ENCODE measurements at places on chromosomes 11 and 22.

DNA sequence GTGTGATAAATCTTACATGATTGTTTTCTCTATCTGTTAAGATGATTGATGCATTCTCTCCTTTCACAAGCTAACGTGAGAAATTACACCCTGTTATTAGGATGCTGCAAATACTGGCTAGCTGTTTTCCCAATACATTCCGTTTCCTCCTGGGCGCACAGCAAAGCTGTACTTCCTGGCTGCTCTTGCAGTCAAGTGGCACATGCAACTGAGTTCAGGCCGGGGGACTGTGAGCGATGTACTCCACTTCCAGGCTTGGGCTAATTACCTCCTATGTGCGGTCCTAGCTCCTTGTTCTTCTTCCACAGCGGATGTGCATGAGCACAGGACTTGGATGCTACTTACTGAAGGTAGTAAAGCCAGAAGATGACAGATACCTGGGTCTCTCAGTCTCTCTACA lies 234.9 kb upstream of the SESN3 start:
- DNase-seq, result no peak

GRCh38 chr11:47532597-47533213 lies 20.2 kb downstream of the CELF1 start:
- DNase-seq, result no peak

GRCh38 chr11:59706518-59707285 lies 6.9 kb downstream of the OR10V1 start:
- DNase-seq, result no peak

DNA sequence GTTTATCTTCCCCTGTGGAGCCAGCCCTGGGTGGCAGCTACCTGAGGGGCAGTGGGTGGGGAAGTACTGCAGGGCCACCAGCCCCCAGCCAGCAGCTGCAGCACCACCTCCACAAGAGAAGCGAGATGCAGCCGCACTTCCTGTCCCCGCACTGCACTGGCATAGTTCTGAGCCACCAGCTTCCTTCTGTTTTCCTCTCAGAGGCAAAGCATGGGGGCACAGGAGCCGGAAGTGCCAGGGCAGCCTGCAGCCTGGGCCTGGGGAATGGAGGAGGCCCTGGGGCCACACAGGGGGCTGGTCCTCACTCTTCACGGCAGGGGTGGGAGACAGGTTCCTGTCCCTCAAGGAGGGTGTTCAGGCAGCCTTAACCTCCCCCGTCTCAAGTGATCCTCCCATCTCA lies 11.9 kb upstream of the SH3BP1 start:
- DNase-seq, result no peak

DNA sequence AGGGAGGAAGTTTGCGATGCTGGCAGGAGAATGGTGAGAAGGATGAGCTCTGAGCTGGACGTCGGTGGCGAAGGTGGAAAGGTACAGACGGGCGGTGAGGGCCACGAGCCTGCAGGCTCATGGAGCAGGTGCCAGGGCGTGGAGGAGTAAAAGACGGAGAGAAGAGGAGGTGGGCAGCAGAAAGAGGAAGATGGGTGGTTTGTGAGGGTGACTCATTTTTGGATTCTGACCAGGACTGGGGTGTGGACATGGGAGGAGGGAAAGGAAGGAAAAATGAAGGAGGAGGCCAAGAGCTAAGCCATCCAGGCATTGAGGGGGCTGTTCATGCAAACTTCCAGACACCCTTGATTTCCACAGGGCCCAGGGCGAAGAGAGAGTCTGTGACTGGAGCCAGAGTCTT lies 3.5 kb downstream of the ZDHHC24 start:
- no peak for DNase-seq

- DNase-seq, result no peak
Measured at GRCh38 chr11:115340874-115341273, 163.3 kb downstream of the CADM1 start.

- no peak for DNase-seq
Measured at GRCh38 chr22:26658161-26658560, 773 bp downstream of the MIAT start.

- DNase-seq, result no peak
Measured at GRCh38 chr11:95152876-95153856, 63.5 kb downstream of the ENDOD1 start.

DNA sequence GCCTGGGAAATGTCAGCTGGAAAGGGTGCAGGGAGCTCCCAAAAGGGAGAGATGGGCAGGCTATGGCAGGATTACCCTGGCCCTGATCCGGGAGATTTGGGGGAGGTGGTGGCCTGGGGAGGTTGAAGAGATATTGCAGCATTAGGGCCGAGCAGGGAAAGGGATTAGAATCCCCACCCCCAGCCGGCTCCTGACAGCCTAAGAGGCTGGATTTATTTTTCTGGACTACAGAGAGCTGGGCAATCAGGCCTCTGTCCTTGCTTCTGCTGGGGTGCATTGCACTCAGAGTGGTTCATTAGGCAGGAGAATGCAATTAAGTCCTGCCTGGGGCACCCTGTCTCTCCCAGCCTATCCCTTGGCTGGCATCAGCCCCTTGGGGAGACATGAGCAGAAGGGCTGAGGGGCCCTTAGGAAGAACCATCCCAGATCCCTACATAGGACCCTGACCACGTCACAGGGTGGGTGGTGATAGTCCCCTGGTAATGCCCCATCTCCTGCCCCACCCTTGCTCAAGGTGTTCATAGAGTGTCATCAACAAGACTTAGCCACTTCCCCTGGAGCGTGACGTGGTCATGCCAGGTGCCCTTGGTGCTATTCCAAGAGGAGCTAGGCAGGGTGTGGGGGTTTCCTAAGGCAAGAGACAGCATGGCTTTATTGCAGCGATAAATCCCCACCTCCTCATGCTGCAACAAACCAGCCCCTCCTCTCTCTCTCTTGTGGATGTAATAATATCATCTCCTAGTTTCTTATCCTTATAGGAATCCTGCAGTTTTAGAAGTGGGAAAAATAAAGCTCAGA lies 38.4 kb upstream of the KLHL35 start:
- no peak for DNase-seq

DNA sequence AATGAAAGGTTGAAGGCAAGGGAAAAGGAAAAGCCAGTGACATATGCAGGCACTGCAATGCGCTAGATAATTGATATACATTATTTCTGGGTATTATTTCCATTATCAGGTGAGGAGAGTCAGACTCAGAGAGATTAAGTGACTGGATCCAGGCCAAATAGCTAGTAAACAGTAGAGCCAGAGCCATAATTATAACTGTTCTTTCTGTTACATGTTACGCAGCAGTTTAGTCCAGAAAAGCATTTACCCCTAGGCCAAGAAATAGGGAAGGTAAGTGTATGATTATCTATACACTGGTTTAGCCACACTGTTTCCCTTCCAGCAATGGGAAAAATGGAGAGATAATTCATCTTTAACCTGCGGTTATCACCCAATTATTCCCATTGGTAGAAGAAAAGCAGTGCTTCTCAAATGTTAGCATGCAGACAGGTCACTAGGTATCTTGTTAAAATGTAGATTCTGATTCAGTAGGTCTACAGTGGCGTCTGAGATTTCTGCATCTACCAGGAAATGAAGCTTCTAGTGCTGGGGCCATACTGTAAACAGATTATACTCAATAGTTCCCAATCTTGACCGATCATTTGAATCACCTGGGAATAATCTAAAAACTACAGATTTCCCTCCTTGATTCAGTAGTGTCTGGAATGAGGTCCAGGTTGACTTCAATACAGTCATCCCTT lies 69.4 kb downstream of the RBFOX2 start:
- no peak for DNase-seq

GRCh38 chr11:118689503-118689851 lies 10.0 kb upstream of the TREH start:
- no peak for DNase-seq

DNA sequence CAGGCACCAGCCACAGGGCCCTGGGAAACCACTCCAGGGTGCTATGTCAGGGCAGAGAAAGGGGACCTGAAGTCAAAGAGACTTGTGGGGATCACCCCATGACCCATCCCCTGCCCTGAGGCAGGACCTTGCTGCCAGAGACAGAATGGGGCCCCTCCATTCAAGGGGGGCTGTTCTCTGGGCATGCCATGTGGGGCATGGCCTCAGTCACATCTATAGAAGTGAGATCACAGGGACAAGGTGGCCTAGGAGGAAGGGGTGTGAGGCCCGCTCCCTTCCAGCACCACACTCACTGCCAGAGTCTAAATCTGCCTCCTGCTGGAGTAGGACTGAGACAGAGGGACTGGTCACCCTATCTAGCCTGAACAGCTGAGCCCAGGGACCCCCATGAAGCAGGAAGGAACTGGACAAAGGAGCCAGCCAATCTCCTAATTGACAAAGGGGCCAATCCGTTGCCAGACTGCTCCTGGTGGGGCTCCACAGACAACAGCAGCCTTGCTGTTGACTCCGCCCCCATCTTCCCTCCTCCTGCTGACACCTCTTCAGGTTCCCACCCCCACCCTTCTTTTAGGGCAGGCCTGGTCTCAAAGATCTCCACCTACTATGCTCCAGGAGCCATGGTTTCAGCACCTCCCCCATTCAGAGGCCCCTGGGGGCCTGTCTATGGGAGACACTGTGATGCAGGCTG lies 26.0 kb downstream of the NEAT1 start:
- DNase-seq, result no peak

DNA sequence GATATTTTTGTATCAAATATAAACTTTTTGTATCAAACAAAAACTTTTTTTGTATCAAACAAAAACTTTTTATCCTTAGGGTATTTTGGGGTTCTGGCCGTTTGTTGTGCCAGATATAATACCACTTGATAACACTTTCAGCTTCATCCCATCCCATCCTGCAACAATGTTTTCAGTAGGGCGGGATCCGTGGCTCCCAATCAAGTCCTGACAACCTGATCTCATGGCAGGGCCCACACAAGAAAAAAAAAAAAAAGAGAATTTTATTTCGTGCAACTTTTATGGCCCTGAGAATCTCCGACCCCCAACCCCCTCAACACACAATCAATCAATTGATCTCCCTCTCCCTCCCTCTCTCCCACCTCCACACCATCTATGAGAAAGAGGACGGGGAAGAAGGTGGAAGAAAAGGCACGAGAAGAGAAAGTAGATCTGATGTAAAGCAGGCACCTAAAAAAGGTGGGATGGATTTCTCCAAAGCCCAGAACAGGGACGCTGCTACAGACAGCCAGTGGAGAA lies 4749.6 kb upstream of the OR11H1 start:
- no peak for DNase-seq

GRCh38 chr11:94576306-94576705 lies 9.1 kb downstream of the PIWIL4 start:
- no peak for DNase-seq

- no peak for DNase-seq
Measured at GRCh38 chr22:41262250-41262765, 21.6 kb upstream of the CHADL start.

- DNase-seq, result no peak
Measured at GRCh38 chr11:46505741-46506482, 87.9 kb downstream of the AMBRA1 start.

- DNase-seq, result no peak
Measured at GRCh38 chr11:106276126-106276525, 198.7 kb downstream of the AASDHPPT start.

DNA sequence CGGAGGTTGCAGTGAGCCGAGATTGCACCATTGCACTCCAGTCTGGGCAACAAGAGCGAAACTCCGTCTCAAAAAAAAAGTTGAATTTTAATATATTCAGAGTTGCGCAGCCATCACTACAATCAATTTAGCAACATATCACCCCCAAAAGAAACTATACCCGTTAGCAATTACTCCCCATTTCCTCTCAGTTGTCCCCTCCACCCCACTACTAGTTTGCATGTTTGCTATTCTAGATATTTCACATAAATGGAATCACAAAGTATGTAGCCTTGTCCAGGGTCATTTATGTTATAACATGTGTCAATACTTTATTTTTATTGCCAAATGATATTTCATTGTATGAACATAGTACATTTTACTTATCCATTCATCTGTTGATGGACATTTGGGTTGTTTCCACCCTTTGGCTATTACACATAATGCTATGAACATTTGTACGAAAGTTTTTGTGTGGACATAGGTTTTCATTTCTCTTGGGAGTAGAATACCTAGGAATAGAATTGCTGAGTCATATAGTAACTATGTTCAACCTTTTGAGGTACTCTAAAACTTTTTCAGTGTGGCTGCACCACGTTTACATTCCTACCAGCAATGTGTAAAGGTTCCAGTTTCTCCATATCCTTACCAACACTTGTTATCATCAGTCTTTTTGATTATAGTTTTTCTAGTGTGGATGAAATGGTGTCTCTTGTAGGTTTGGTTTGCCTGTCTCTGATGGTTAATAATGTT lies 2.2 kb downstream of the ZNF143 start:
- DNase-seq, result peak; percentile 47

DNA sequence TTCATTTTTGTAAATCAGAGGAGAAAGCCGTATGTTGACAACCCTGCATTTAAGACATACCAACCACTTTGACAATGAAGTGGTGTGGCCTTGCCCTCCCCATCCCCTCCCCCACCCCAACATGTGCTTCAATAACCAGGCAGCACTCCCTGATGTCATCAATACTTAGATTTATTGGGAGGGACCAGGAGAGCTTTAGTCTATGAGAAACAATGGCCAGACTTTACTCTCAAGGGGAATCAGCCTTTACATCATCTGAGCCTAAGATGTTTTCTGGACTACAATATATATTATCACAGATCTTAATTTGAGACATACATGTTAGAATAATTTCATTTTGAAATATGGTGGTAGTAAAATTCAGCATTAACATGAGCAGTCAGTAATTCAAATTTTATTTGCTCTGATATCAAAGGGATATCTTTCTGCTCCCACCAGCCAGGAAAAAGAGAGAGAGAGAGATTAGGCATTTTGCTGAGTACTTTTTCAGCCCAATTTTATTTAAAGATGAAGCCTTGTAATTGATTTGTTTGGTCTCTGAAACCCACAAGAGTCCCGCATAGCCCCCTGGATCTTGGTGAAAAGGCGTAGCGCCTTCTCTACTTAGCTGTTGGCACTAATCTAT lies 38.1 kb downstream of the PARVA start:
- DNase-seq, result no peak

GRCh38 chr11:78449866-78450265 lies 32.2 kb upstream of the GAB2 start:
- no peak for DNase-seq

- DNase-seq, result no peak
Measured at GRCh38 chr11:123301696-123302400, 106.8 kb upstream of the CLMP start.

DNA sequence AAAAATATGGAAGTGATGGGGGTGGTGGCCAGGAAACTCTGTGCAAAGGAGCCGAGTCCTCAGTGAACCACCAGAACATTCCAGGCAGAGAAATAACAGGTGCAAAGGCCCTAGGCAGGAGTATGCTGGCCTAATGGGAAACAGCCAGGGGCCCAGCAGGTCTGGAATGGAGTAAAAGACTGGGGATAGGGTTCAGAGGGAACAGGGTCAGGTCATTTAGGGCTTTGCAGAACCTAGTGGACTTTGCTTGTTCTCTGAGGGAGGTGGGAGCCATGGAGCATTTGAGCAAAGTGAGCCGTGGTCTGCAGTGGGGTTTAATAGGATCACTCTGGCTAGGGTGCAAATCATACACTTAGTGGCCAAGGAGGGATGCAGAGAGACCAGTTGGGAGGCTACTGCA lies 8.7 kb downstream of the CRYBB3 start:
- no peak for DNase-seq

GRCh38 chr11:132123449-132123848 lies 753.0 kb downstream of the NTM start:
- no peak for DNase-seq
